Spinal cord (tissue), 10 donors: ENCODE measurements at places on chromosomes 7 and 10. TPM values are rescaled to one million over a fixed set of nuclear protein-coding genes. Genes with fewer than 3 reads are reported as not detected.

DNA sequence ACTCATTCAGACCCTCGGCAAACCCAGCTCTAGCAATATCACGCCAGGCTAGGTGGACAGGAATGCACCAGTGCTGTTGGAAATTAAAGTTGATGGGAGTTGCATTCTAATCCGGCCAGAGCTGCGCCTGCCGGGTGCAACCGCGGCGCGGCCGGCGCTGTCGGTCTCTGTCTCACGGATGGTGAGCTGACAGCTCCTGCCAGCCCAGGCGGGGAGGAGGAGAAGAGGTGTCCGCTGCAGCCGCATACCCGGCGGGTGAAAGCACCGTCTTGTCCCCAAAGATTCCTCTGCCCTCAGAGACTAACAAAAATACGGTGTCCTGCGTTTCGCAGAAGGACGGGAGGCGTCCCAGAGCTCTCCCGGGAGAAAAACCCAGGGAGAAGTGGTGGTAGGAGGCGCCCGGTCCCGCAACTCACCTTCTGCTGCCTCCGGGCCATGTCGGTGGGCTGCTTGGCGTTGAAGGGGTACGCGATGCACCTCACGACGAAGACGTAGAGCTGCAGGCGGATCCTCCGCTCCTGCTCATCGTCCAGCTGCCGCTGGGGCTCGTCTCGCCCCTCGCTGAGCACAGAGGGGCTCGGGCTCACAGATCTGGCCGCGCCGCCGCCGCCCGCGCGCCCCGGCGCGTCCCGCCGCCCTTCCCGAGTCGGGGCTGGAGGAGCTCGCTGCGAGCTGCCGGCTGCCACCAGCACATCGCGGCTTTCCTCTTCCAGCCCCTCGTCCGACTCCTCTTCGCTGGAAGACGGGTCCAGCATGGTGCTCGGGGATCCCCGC, 490 bp downstream of the CADPS2 start:
- H3K27me3 ChIP-seq, result peaks cover 3% of the 10 kb centered on the region
- peaks cover 6% of the 10 kb centered on the region for H3K4me1 ChIP-seq
- no peaks in the 10 kb centered on the region for H3K36me3 ChIP-seq

The CD36 gene
- 78.1 TPM for total RNA-seq

- no peak overlapping the region for H3K27ac ChIP-seq
- H3K36me3 ChIP-seq, result no peaks in the 10 kb centered on the region
- DNase-seq, result no peak
- H3K4me1 ChIP-seq, result no peaks in the 10 kb centered on the region
- H3K27me3 ChIP-seq, result no peaks in the 10 kb centered on the region
These were observed 1233.4 kb downstream of the XPNPEP1 start for GRCh38 chr10:108689891-108690290.

The RBM20 gene
- total RNA-seq, result 2.0 TPM

- H3K27me3 ChIP-seq, result no peaks in the 10 kb centered on the region
- DNase-seq, result no peak
- no peak overlapping the region for H3K27ac ChIP-seq
- H3K4me3 ChIP-seq, result no peak overlapping the region
These were observed 582.2 kb upstream of the ZWINT start for GRCh38 chr10:56943221-56943755.

The CRHR2 gene
- total RNA-seq, result 0.89 TPM

- H3K27me3 ChIP-seq, result no peaks in the 10 kb centered on the region
- H3K36me3 ChIP-seq, result peaks cover 46% of the 10 kb centered on the region
- no peaks in the 10 kb centered on the region for H3K4me1 ChIP-seq
- DNase-seq, result no peak
- H3K4me3 ChIP-seq, result no peak overlapping the region
These were observed 26.9 kb downstream of the SFXN4 start for GRCh38 chr10:119138346-119139306.
